ENCODE measurements at places on chromosomes 3 and 15. TPM values are rescaled to one million over a fixed set of nuclear protein-coding genes. Genes with fewer than 3 reads are reported as not detected.

GNAT1 gene
- total RNA-seq = not detected

GRCh38 chr15:40098489-40099261 lies 10.0 kb downstream of the BMF start:
- peak; percentile 90 for DNase-seq

GRCh38 chr3:149958171-149958796 lies 12.4 kb downstream of the PFN2 start:
- DNase-seq = no peak

GRCh38 chr3:23667536-23668429 lies 138.0 kb upstream of the UBE2E1 start:
- peak; percentile 53 for DNase-seq

NANOGP8 gene
- not detected for total RNA-seq

All from A172 (cell line).